Liver (tissue), 10 donors: ENCODE measurements at places on chromosomes 2 and 18. TPM values are rescaled to one million over a fixed set of nuclear protein-coding genes. Genes with fewer than 3 reads are reported as not detected.

DNA sequence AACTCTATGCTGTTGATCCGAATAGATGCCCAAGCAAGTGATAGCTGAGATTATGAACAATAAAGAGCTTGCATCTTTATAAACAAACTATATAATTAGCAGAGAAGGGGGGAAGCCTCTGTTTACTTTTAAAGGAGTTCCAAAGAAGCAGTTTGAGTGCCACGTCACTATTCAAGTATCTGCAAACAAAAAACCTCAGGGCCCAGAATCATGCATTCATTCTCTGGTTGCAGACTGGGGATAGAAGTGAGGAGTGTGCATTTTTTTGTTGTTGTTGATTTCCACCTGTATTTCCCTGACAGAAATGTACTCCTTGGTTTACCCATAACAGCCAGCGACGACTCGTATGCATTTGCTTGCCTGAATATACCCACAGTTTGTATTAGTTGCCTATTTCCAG, 264.3 kb downstream of the PTGR3 start:
- H3K27ac ChIP-seq = no peak overlapping the region
- DNase-seq = no peak
- H3K4me3 ChIP-seq = no peak overlapping the region
- H3K4me1 ChIP-seq = no peaks in the 10 kb centered on the region
- no peaks in the 10 kb centered on the region for H3K27me3 ChIP-seq
- no peaks in the 10 kb centered on the region for H3K36me3 ChIP-seq

GRCh38 chr2:72846171-72847095, 20.6 kb upstream of the EXOC6B start:
- no peaks in the 10 kb centered on the region for H3K27me3 ChIP-seq
- H3K4me3 ChIP-seq = no peak overlapping the region
- H3K36me3 ChIP-seq = no peaks in the 10 kb centered on the region

GRCh38 chr2:222608081-222608480, 47.8 kb downstream of the FARSB start:
- no peaks in the 10 kb centered on the region for H3K27me3 ChIP-seq
- no peaks in the 10 kb centered on the region for H3K4me1 ChIP-seq
- H3K36me3 ChIP-seq = no peaks in the 10 kb centered on the region
- no peak overlapping the region for H3K27ac ChIP-seq
- H3K4me3 ChIP-seq = no peak overlapping the region

GRCh38 chr2:28568036-28568435, 72.2 kb downstream of the PLB1 start:
- no peaks in the 10 kb centered on the region for H3K27me3 ChIP-seq
- H3K4me1 ChIP-seq = peaks cover 5% of the 10 kb centered on the region
- no peak overlapping the region for H3K4me3 ChIP-seq
- no peak for DNase-seq
- no peak overlapping the region for H3K27ac ChIP-seq
- no peaks in the 10 kb centered on the region for H3K36me3 ChIP-seq

- H3K4me3 ChIP-seq = no peak overlapping the region
- DNase-seq = no peak
- no peaks in the 10 kb centered on the region for H3K27me3 ChIP-seq
- no peaks in the 10 kb centered on the region for H3K36me3 ChIP-seq
These were observed 30.3 kb upstream of the GPR17 start for GRCh38 chr2:127615511-127616166.

- H3K4me3 ChIP-seq = no peak overlapping the region
- no peaks in the 10 kb centered on the region for H3K27me3 ChIP-seq
- no peak overlapping the region for H3K27ac ChIP-seq
- DNase-seq = no peak
- H3K36me3 ChIP-seq = no peaks in the 10 kb centered on the region
- H3K4me1 ChIP-seq = peaks cover 26% of the 10 kb centered on the region
These were observed 85.4 kb upstream of the MAP4K3 start for GRCh38 chr2:39522518-39522877.

- no peaks in the 10 kb centered on the region for H3K36me3 ChIP-seq
- H3K27ac ChIP-seq = no peak overlapping the region
- no peaks in the 10 kb centered on the region for H3K4me1 ChIP-seq
- H3K27me3 ChIP-seq = no peaks in the 10 kb centered on the region
These were observed 115.5 kb downstream of the ESCO1 start for GRCh38 chr18:21484851-21485636.

GRCh38 chr18:39840856-39841481, 2114.1 kb upstream of the PIK3C3 start:
- no peak for DNase-seq
- no peak overlapping the region for H3K4me3 ChIP-seq
- H3K4me1 ChIP-seq = no peaks in the 10 kb centered on the region
- H3K36me3 ChIP-seq = no peaks in the 10 kb centered on the region
- no peak overlapping the region for H3K27ac ChIP-seq

GRCh38 chr2:102080451-102081242, 61.9 kb upstream of the IL1R1 start:
- peaks cover 3% of the 10 kb centered on the region for H3K4me1 ChIP-seq
- no peaks in the 10 kb centered on the region for H3K27me3 ChIP-seq
- H3K36me3 ChIP-seq = no peaks in the 10 kb centered on the region
- no peak for DNase-seq
- H3K27ac ChIP-seq = no peak overlapping the region
- no peak overlapping the region for H3K4me3 ChIP-seq

GRCh38 chr2:197324801-197325200, 14.2 kb upstream of the ANKRD44 start:
- H3K36me3 ChIP-seq = no peaks in the 10 kb centered on the region
- H3K4me3 ChIP-seq = no peak overlapping the region
- no peaks in the 10 kb centered on the region for H3K4me1 ChIP-seq
- no peak overlapping the region for H3K27ac ChIP-seq
- DNase-seq = no peak
- no peaks in the 10 kb centered on the region for H3K27me3 ChIP-seq

DNA sequence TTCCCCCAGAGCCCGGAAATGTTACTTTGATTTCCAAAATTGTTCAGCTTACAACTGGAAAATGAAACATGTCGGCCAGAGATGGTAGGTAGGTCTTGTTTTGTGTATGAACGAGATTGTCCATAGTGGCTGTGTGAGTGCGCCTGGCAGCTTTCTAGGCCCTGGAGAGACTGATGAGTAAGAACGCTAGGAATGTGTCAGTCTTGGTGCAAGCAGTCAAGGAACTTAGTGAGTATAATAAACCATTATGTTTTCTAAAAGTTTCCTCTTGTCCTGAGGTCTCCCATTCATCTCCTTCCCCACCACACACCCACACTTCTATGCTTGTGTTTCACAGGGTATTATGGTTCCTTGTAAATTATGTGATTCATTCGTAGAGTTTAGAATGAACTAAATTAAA, 234.2 kb downstream of the CDH2 start:
- H3K4me1 ChIP-seq = no peaks in the 10 kb centered on the region
- H3K4me3 ChIP-seq = no peak overlapping the region
- no peak for DNase-seq
- no peaks in the 10 kb centered on the region for H3K27me3 ChIP-seq

DNA sequence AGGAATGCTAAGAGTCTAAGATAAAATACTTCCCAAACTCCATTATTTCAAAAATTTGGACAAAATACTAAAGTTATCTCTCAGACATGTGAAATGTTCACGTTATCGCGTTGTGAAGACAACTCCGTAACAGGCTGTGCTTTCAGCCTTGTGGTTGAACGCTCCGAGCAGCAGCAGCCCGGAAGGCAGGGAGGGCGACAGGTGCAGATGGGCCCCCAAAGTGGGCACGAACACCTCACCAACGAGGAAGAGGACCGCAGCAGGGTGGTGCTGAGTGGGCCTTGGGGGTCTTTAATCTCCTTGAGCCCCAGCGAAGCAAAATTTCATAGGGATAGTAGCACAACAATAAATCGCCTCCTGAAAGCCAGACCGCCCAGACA, 1.0 kb upstream of the FAM110C start:
- DNase-seq = no peak
- H3K27me3 ChIP-seq = no peaks in the 10 kb centered on the region
- peaks cover 4% of the 10 kb centered on the region for H3K4me1 ChIP-seq
- peak overlapping the region; percentile 97 for H3K27ac ChIP-seq
- peak overlapping the region; percentile 91 for H3K4me3 ChIP-seq
- H3K36me3 ChIP-seq = no peaks in the 10 kb centered on the region

DNA sequence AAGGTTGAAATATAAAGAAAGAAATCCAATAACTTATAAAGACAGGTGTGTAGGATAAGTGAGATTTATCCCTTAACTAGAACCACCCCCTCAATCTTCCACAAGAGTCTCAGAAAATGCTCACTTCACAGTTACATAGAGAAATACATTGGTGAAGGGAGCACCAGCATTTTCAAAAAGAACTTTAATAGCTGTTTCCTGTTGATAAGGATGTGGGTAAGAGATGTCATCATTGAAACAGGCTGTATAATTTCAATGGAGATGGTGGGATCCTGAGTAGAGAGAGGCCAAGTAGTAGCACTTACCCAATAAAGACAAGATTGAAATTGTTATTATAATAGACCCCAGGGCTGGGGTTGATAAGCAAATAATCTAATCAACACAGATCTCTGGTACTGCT, 162.2 kb upstream of the TACR1 start:
- no peak for DNase-seq
- H3K4me1 ChIP-seq = no peaks in the 10 kb centered on the region
- no peak overlapping the region for H3K27ac ChIP-seq
- no peaks in the 10 kb centered on the region for H3K36me3 ChIP-seq

CIB4 gene
- total RNA-seq = not detected

MAP3K19 gene
- not detected for total RNA-seq

NOSTRIN gene
- total RNA-seq = 4.1 TPM
